ENCODE measurements at places on chromosomes 7 and 10. TPM values are rescaled to one million over a fixed set of nuclear protein-coding genes. Genes with fewer than 3 reads are reported as not detected.

NOLC1 gene
- 20.2 TPM for total RNA-seq

ATP5F1C gene
- total RNA-seq: 117 TPM

ZNF783 gene
- 10.6 TPM for total RNA-seq

NOS3 gene
- total RNA-seq: 0.33 TPM

SCART1 gene
- total RNA-seq: 2.5 TPM

TAS2R5 gene
- 1.6 TPM for total RNA-seq

RSPH10B2 gene
- 0.20 TPM for total RNA-seq

MBLAC1 gene
- total RNA-seq: 2.3 TPM
